ENCODE measurements at places on chromosomes 7 and 10. TPM values are rescaled to one million over a fixed set of nuclear protein-coding genes. Genes with fewer than 3 reads are reported as not detected.

DNA sequence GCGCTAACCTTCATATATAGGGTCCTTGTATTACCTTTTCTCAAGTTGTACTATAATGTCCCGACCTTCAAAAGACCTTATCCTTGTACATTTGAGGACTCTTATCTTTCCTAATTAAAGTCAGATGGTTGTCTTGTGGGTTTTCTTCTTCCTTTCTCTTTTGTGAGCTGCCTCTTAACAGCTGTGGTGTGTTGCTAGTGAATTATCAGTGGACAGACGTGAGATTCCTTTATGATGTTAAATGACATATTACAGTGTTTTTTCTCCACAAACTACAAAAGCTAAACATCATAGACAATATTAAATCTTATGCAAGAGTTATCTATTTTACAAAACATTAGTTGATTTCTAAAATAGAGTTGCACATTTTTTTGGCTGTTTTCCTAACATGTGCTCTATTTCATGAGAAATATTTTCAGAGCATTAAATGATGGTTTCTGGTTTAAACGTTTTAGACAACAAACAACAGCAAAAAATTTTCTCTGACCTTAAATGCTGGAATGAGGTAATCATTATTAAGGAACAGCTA is 272.2 kb upstream of the NPVF start:
- no peak for DNase-seq

Gene PAOX
- 3.5 TPM for total RNA-seq

GRCh38 chr10:114823077-114823463 is 1.5 kb downstream of the FHIP2A start:
- DNase-seq, result no peak

Gene CRTAC1
- not detected for total RNA-seq

DNA sequence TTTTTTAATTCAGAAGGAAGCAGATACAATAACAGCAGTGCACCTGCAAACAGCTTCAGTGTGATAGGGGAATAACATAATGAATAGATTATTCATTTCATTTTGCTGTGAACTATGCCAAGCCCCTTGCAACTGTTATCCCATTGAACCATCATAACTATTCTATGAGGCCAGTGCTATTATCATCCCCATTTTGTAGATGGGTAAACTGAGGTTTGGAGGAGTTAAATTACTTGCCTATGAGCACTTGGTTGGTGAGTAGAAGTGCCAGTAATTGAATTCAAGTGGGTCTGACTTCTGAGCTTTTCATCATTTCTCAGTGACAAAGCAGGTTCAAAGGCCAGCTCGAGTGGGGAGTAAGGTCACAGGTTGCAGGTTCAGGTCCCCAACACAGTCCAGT is 16.8 kb upstream of the XPNPEP1 start:
- no peak for DNase-seq

Gene MRC1
- total RNA-seq, result not detected

Gene NPFFR1
- total RNA-seq, result not detected

- DNase-seq, result no peak
These were observed at the start of gene PPP1R17 for GRCh38 chr7:31687024-31687748. Gene PPP1R17, plus strand, starts transcription at chr7:31687215. Its CDS starts 5,227 bp downstream, at chr7:31692442.

- no peak for DNase-seq
These were observed 25.6 kb downstream of the IRF5 start for GRCh38 chr7:128963327-128963757.

Gene HECW1
- not detected for total RNA-seq

DNA sequence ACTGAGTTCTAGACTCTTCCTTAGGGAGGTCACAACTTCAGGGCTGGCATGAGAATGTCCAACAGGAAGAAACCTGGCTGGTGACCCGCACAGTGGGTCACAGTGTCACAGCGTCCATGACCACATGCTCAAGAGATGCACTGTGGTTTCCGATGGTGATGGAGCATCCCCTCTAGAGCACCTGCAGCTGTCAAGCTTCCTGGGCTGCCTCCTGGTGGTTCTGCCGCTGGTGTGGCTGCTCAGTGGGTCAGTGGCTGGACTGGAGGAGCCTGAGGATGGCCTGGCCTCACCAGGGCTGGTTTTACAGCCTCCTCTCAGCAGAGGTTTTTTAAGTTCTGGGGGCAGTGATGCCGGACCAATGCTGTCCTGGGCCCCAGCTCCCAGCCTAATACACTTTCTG is 149.3 kb downstream of the SH3PXD2A start:
- DNase-seq, result no peak

DNA sequence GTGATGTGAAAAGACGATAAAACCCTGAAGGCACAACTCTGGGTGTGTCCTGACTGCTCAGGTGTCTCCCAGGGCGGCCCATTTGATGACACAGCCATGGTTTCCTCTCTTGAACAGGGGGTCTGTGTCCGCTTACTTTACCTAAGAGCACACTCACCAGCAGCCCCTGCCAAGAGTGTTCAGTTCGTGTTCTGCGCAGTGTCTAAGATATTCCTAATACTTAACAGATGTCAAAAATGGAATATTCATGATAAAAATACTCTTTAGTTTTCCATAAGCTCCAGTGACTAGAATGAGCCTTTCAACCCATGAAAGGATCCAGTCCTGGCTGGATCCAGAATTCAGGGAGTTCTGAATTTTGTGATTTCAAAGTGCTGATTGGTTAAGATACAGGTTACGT is 492.4 kb downstream of the TNS3 start:
- no peak for DNase-seq

GRCh38 chr7:1309996-1310395 is 77.3 kb downstream of the UNCX start:
- DNase-seq, result no peak

GRCh38 chr7:150466477-150466876 is 16.0 kb downstream of the GIMAP8 start:
- no peak for DNase-seq

GRCh38 chr10:77291596-77292505 is 345.8 kb downstream of the KCNMA1 start:
- no peak for DNase-seq

DNA sequence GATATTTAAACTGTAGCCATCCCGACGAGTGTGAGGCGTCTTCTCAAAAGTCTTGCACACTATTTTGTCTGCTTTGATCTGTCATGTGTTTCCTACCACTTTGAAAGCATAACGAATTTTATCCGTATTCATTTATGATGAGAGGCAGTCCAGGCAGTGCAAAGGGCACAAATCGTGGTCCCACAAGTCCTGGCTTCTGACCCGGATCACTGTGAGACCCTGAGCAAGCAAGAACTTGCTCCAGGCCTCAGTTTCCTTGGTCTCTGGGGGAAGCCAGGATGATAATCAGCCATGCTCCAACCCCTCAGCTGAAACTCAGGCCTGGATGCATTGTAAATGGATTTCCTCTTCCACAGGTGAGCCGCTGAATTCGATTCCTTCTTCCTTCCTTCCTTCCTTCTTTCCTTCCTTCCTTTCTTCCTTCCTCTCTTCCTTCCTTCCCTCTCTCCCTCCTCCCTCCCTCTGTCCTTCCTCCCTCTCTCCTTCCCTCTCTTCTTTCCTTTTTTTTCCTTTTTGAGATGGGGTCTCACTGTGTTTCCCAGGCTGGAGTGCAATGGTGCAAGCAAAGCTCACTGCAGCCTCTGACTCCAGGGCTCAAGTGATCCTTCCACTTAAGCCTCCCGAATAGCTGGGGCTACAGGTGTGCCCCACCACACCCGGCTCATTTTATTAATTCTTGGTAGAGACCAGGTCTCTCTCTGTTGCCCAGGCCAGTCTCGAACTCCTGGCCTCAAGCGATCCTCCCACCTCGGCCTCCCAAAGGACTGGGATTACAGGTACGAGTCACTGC is 18.4 kb upstream of the ZKSCAN1 start:
- DNase-seq, result no peak

DNA sequence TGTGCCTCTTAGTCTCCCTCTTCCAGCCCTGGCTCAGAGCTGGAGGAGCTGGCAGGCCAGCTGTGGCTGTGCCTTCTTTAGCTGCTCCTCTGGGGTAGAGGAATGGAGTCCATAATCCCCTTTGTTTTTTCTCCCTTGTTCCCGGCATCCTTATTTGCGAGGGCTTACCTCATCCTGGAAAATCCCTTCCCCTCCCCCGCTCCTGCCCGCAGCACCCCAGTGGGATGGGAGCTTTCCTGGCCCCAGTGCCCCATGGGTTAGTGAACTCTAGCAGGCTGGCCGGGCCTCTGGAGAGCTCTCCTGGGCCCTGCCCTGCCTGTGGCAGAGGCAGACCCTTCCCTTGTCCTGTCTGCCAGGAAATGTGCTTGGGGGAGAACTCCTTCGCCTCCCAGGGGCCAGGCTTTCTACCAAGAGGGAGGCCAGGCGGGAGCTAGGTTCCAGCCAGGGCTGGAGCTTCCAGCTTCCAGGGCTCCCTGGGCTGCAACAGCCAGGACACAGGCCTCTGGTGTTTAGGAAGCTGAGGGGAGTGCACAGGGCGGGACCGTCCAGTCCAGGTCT is 16.5 kb upstream of the TRIM8 start:
- DNase-seq, result no peak

- no peak for DNase-seq
These were observed 33.7 kb upstream of the CXCL12 start for GRCh38 chr10:44418637-44419036.

DNA sequence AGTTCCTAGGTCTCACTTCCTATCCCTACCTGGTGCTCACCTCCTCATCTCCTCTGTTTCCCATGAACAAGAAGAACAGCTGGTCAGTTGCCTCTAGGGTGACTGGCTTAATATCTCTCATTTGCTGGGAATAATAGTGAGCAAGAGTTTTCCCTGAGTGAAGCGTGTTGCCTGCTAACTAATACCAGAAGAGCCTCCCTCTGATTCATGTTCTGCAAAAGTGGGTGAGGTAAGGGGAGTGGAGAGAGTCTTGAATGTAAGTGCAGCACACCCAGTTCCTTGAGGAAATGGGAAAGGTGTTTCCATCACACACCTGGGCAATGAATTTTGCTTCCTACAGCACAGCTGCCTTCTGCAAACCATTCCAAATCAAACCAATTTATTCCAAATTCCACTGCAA is 29.6 kb downstream of the FZD1 start:
- no peak for DNase-seq

- DNase-seq, result no peak
These were observed at the start of gene WDR86 for GRCh38 chr7:151409667-151410404. Gene WDR86, minus strand, starts transcription at chr7:151410038. Its CDS starts 449 bp downstream, at chr7:151409589.

Measured in CD8-positive, alpha-beta T cell (primary cell).